ENCODE measurements at places on chromosomes 3 and 15.
A peak's percentile ranks its signal among the peaks of the same experiment; 100 is the strongest.

DNA sequence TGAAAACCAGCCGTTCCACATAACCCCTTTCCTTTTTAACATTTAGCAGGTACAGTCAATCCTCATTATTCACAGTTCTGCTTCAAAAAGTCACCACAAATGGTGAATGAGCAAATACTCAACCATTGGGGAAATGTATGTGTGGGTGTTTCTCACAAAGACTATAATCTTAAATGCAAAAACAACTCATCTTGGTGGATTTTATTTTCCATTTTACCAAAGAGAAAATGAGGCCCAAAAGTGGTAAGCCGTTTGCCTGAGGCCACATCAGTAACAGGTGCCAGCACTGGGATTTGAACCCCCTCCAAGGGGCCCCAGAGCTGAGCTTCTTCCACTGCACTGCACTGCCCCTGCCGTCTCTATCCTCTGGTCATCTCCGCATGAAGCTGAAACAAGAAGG, 208.8 kb downstream of the OSBPL10 start:
- DNase-seq, result no peak

GRCh38 chr15:77112838-77113504, 42.1 kb upstream of the TSPAN3 start:
- DNase-seq, result no peak

GRCh38 chr3:10286596-10287295, 6.0 kb downstream of the GHRL start:
- no peak for DNase-seq

- no peak for DNase-seq
Measured at GRCh38 chr3:117304681-117305080, 595.1 kb downstream of the TUSC7 start.

DNA sequence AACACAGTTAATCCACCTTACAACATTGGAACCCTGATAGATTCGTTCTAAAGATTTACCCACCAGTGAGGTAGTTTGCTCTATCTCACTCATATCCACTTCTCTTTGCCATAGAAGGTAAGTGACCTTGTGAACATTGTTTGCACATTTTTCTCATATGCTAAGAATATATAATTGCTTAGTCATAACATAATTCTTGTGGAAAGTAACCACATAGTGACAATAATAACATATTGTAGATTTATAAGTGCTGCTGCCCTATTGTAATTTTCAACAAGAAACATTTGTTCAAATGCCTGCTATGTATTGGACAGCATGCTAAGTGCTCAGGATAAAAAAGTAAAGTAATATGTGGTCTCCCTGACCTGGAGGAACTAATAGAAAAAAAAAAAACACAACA, 554.2 kb upstream of the KCNMB2 start:
- no peak for DNase-seq

DNA sequence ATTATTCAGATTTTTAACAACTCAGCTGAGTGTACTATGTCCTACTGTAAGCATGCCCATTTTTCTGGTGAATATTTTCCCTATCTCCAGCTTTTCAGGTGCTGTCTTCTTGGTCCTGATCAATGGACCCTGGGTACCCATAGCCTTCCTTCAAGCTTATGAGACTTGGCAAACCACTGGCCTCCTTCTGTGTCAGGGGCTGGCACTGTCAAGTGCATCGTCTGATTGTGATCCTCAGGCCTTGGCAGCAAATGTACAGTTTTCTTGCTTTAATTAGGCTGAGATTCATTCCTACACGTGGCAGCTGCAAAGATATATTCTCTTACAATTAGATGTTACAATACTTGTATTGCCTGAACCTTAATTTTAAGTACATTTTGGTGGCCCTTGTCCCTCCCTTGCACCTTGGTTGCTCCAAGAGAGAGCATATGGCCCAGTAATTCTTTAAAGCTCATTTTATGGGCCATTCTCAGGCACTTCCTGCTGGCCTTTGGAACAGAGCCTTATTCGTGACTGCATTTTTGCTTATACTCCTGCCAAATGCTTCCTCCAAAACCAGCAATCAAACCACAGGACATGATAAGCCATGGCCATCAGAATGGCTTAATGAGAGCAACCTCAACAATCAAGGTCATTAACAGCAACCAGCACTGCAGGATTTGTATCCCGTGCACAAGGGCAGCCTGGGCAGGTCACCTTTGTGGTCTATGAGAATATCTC, 179.9 kb downstream of the CNTN6 start:
- DNase-seq, result no peak

DNA sequence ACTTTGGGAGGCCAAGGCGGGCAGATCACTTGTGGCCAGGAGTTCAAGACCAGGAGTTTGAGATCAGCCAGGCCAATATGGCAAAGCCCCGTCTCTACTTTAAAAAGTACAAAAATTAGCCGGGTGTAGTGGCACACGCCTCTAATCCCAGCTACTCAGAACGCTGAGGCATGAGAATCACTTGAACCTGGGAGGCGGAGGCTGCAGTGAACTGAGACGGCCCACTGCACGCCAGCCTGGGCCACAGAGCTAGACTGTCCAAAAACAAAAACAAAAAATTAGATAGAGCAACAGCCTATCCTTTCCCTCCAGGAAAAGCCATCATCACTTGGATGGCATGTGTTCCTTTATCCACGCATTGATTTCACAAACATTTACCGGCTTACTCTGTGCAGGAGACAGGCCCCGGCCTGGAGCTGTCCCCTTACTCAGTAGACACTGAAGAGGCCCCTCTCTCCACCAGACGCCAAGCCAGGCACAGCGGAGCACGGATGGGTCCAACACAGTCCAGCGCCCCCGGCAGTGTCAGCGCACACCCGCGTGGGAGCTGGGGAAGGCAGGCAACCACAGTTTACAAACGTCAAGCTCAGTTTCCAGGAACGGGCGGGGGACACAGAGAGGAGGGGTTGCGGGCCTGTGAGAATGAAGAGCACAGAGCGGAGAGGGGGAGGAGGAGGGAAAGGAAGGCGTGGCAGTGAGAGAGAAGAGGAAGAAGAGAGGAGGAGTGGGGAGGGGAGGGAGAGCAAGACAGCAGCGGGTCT, 3.1 kb downstream of the GP5 start:
- DNase-seq, result peak; percentile 74

DNA sequence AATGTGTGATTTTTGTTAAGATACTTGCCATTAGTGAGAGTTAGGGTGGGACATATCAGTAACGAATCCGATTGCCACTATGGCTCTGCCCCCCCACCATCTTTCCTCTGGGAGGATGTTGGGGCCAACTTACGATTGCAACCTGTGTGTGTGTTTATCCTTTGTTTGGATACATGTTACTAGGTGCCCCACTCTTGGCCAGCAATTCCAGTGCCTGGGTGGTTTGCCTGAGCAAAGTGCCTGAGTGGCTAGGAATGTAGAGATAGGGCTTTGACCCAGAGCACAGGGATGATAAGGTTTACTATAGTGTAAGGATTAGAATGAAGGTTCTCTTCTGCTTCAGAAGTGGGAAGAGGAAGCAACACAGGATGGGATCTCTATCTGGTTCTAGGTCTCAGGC, 231.8 kb downstream of the TP63 start:
- DNase-seq, result no peak

GRCh38 chr15:62867844-62868243, 174.7 kb upstream of the TPM1 start:
- no peak for DNase-seq

DNA sequence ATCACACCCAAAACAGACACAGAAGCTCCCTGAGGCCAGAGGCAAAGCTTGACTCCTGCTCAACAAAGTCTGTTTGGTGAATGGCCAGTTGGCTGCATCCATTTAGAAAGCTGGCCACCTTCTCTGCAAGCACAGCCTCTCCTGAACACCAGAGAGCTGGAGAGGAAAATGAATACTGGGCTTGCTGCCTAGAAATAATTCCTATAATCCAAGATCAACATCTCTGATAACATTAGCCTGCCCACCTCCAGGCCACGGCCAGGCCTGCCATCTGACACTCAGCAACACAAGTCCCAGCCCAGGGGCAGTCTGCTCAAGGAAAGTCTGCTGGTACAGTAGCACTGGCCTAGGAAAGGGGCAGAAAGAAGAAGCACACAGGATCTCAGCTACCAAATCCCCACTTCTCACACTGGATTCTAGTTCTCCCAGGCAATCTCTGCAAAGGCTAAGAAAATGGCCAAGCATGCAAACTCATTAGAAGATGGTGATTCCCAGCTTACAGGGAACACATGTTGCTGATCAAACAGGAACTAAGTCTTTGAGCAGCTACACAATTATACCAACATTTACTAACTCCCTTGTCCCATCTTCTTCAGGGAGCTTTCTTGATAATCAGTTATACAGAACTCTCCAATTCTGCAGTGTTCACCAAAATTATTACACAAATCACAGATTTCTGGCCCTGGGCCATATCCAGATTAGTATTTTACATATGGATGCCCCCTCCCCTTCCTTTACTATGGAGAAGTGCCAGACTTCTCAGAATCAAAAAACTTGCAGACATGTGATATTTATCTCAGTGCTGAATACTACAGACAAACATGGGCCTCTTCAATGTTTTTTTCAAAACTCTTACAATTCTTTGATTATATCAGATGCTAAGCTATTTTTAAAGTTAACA, 9.9 kb downstream of the TBC1D2B start:
- DNase-seq, result no peak

GRCh38 chr3:131077904-131078303, 51.2 kb downstream of the NEK11 start:
- DNase-seq, result no peak

- no peak for DNase-seq
Measured at GRCh38 chr3:41436983-41437382, 237.7 kb downstream of the CTNNB1 start.

- DNase-seq, result peak; percentile 57
Measured at GRCh38 chr15:66025015-66025452, 155.7 kb downstream of the RAB11A start.

DNA sequence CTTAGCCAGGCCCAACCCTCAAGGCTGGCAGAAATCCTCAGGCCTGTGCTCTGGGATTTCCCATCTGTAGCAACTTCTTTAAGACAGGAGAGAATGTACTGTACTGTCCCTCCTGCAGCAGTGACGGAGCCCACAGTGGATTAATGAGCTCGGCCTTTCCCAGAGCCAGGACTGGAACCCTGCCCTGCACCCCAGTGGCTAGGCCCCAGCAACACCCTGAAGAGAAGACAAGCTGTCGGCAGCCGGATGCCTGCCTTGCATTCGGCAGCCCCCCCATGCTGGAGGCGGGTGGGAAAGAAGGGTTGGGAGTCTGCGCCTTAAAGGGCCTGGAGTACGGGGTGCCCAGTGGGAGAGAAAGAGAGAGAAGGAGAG, 32.0 kb downstream of the KLHL25 start:
- no peak for DNase-seq

DNA sequence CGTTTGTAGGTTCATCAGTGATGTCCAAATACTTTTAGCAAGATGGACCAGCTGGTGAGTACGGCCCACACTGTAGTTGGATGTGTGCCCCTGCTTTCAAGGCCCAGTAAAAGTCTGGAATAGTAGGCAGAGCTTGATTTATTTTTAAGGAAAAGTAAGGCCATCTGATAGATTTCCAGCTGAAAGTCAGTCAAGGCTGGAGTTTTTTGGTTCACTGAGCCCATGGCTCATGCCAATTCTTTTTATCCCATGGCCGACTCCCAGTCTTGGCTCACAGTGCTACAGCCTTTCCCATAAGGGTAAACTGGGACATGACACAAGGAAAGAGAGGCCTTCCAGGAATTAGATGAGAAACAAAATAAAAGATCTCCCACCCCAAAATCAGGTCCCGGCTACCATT, 13.5 kb downstream of the CCDC80 start:
- DNase-seq, result no peak

- no peak for DNase-seq
Measured at GRCh38 chr3:13214847-13215472, 141.7 kb upstream of the IQSEC1 start.

- no peak for DNase-seq
Measured at GRCh38 chr3:58206406-58207011, 4.3 kb downstream of the DNASE1L3 start.

- DNase-seq, result no peak
Measured at GRCh38 chr3:39401983-39402382, 4.5 kb upstream of the RPSA start.

GRCh38 chr3:178966299-178967176, 105.1 kb downstream of the ZMAT3 start:
- peak; percentile 47 for DNase-seq

GRCh38 chr15:95017666-95018328, 786.4 kb downstream of the MCTP2 start:
- peak; percentile 45 for DNase-seq

DNA sequence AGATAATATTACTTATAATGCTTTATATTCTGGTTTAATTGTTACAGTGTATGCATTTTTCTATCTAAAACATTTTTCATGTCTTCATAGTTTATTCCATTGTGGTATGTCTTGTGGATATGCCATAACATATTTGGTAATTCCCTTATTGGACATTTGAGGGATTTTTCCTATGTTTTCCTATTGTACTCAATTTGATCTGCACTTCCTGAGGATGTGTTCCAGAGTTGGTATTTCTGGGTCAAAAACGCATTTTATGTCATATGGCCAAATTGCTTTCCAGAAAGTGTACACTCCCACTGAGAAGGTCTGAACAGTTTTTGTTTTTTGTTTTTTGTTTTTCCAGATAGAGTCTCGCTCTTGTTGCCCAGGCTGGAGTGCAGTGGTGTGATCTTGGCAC, 6.8 kb downstream of the ARL8B start:
- no peak for DNase-seq

DNA sequence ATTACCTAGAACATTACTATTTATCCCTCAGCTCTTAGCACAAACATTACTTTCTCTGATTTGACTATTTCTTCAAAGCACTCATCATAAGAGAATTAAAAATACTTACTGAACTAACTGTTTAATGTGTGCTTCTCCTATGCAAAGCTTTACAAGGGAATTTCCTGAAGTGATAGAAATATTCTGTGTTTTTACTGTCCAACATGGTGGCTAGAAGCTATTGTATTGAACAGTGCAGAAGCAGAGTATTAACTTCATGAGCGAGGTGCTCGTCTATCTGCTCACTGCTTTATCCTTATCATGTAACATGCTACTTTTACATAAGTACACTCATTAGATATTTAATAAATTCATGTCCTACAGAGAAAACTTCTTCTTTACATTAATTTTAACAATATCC, 239.1 kb downstream of the ISL2 start:
- DNase-seq, result no peak

- no peak for DNase-seq
Measured at GRCh38 chr3:194860725-194861124, 175.0 kb downstream of the FAM43A start.

DNA sequence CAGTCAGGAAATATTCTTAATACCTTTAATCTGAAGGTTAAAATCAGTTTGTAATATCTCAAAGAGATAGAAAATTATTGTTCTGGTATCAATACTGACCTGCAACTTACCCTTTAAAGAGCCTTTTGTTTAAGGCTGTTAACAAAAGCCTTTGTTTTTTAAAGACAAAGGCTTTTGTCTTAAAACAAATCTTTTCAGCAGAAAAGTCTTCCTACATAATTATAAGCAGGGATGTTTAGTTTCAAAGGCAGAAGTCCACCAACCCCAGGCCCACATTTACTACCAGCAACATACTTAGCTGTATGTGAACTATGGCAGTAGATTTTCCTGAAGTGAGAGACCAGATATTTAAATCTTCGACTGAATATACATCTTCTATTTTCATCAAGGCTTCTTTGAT, 36.2 kb downstream of the SLC30A4 start:
- DNase-seq, result no peak
